ENCODE measurements at places on chromosomes 2 and 18. TPM values are rescaled to one million over a fixed set of nuclear protein-coding genes. Genes with fewer than 3 reads are reported as not detected.

The WNT6 gene
- not detected for total RNA-seq

- no peak overlapping the region for H3K4me3 ChIP-seq
- H3K4me1 ChIP-seq: no peaks in the 10 kb centered on the region
These were observed 487.0 kb downstream of the SUCLG1 start for GRCh38 chr2:83972128-83972527.

GRCh38 chr2:80420530-80421208 lies 116.1 kb upstream of the LRRTM1 start:
- H3K27ac ChIP-seq: no peak overlapping the region
- H3K4me3 ChIP-seq: no peak overlapping the region
- no peaks in the 10 kb centered on the region for H3K36me3 ChIP-seq
- DNase-seq: no peak

DNA sequence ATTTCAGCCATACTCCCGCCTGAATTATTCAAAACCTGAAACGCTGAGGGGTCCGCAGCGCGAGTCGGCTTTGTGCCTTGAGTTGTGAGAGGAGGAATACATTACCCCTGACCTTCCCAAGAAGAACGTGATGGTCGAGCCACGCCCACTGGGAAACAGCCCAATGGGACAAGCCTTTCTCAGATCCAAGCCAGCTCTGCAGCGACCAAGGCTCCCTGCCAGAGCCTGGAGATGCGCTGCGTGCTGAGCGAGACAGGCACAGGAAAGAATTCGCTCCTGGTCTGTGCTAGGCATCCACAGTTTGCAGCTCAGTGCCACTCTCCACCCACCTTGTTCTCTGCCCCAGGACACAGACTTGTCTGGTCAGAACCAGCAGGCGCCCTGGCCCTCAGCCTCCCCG lies 74.1 kb upstream of the GLI2 start:
- no peaks in the 10 kb centered on the region for H3K4me1 ChIP-seq
- H3K27ac ChIP-seq: no peak overlapping the region
- DNase-seq: no peak
- no peaks in the 10 kb centered on the region for H3K27me3 ChIP-seq

- DNase-seq: no peak
- no peaks in the 10 kb centered on the region for H3K36me3 ChIP-seq
- no peaks in the 10 kb centered on the region for H3K4me1 ChIP-seq
- H3K4me3 ChIP-seq: no peak overlapping the region
These were observed 120.5 kb downstream of the EIPR1 start for GRCh38 chr2:3257166-3257565.

DNA sequence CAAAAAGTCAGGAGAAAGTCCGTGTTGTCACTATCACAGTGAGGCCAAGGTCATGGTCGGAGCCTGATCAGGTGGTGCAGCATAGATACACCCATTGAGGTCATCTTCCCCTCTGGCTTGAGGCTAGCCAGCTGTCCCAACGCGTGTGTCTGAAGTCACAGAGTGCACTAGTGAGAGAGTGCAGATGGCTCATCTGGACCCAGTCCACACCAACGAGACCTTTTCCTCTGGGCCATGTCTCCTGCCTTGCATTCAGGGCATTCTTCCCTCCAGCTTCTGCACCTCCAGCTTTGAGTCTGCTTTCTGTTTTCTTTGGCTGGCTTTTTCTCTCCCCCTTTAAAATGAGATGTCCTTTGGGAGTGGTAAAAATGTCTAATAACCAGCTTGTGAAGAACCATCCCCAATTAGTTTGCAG lies 146.9 kb downstream of the TDRD15 start:
- H3K4me1 ChIP-seq: no peaks in the 10 kb centered on the region
- no peak overlapping the region for H3K4me3 ChIP-seq
- H3K27me3 ChIP-seq: no peaks in the 10 kb centered on the region

- no peaks in the 10 kb centered on the region for H3K27me3 ChIP-seq
- no peak for DNase-seq
- H3K4me3 ChIP-seq: no peak overlapping the region
- H3K4me1 ChIP-seq: no peaks in the 10 kb centered on the region
- no peaks in the 10 kb centered on the region for H3K36me3 ChIP-seq
- no peak overlapping the region for H3K27ac ChIP-seq
These were observed 34.0 kb upstream of the CD302 start for GRCh38 chr2:159832026-159832425.

The DCC gene
- total RNA-seq: 0.44 TPM

The PCARE gene
- total RNA-seq: 0.03 TPM

DNA sequence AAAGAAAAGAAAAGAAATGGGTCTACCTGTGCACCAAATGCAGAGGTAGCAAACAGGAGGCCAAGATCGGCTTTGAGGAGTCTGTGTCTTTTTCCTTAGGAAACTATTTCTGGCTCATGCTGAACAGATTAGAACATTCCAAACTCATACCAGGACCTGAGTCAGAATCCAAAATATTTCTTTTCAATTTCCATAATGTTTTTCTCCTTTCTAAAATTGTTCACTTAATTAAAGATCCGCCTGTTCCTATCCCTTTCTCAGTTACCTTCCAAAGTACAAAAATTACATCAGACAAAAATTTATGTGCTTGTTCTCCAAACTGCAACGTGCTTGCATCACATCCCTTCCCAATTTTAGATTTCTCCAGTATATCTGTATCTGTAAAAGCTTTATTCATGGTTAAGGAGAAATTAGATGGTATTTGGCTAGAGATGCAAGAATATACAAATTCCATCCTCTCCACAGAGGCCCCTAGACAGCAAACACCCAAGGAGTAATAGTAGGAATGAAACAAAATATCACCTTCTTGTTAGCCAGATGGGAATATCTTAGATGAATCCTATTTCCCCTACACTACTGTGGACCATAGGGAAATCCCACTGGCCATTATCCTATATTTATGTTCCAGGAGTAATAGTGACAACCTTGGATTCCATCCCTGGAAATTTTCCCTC lies 130.6 kb downstream of the LNPK start:
- DNase-seq: no peak
- H3K4me3 ChIP-seq: no peak overlapping the region
- no peak overlapping the region for H3K27ac ChIP-seq
- H3K27me3 ChIP-seq: no peaks in the 10 kb centered on the region
- no peaks in the 10 kb centered on the region for H3K36me3 ChIP-seq

DNA sequence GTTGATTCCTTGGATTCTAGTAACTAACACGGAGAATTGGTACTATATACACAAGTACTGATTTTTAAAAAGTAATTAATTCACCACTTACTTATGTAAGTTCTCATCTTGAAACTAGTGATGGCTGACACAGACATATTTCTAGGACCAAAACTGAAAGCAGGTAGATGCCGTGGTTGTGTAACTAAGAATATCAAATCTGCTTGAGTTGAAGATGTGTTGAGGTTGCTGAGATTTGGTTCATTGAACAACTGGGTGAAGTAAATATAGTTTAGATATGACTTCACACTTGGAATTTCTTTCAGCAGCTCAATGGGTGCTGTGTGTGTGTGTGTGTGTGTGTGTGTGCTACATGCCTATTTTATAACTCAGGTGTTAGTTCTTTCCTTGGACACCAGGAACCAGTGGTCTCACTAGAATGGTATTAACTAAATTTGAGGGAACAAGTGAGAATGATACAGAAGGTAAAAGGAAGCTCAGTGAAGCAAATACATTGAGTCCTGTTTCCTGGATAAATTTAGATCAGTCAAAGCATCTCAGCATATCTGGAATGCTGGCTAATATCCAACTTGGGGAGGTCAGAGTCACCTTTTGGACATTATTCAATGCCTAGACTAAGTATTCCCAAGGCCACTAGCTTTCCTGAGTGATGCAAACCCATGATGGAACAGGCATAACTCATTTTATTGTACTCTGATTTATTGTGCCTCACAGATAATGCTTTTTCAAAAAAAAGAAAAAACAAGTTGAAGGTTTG lies 110.7 kb upstream of the ZEB2 start:
- no peaks in the 10 kb centered on the region for H3K36me3 ChIP-seq
- H3K27me3 ChIP-seq: no peaks in the 10 kb centered on the region
- H3K4me3 ChIP-seq: no peak overlapping the region
- no peak for DNase-seq

GRCh38 chr2:206116278-206116677 lies 30.3 kb upstream of the INO80D start:
- H3K27ac ChIP-seq: no peak overlapping the region
- no peaks in the 10 kb centered on the region for H3K27me3 ChIP-seq
- H3K4me3 ChIP-seq: no peak overlapping the region
- H3K4me1 ChIP-seq: no peaks in the 10 kb centered on the region
- no peak for DNase-seq

DNA sequence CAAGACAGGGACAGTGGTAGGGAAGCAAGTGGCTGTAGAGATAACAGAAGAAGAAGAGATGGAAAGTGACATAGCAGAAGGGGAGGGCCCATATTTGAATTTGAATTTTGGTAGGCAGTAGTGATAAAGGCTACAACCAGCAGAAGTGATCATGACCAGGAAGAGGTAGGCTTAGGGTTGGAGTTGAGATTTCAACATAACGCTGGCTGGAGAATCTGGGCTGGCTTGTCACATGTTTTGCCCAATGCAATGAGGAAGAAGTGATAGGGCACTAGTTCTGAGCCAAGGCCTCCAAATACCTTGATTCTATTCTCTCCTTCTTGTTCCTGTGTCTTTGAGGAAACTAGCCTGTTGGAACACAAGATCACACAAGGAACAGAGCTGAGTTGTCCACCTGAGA lies 69.4 kb downstream of the SCG2 start:
- no peaks in the 10 kb centered on the region for H3K4me1 ChIP-seq
- no peak for DNase-seq
- no peak overlapping the region for H3K27ac ChIP-seq
- H3K27me3 ChIP-seq: no peaks in the 10 kb centered on the region
- no peaks in the 10 kb centered on the region for H3K36me3 ChIP-seq

- H3K27me3 ChIP-seq: no peaks in the 10 kb centered on the region
- DNase-seq: no peak
- H3K4me1 ChIP-seq: no peaks in the 10 kb centered on the region
- H3K27ac ChIP-seq: no peak overlapping the region
- H3K36me3 ChIP-seq: no peaks in the 10 kb centered on the region
These were observed 28.7 kb downstream of the CCDC141 start for GRCh38 chr2:179021258-179021657.

DNA sequence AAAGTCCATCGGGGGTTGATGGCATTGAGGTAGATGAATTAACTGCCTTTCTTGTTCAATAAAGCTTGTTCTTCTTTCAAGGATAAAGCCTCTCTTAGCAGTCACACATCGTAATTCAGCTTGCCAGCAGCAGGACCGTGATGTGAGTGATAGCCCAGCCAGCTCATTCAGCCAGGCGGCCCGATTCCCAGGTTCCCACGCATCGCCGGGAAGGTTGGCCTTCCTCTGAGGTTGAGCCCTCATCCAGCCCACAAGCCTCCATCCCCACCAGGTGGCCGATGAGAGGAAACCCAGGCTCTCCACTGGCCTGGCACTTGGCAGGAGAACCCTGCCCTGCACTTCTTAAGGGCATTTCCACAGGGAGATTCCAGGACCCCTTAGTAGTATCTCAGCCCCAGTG lies 4.7 kb downstream of the AGAP1 start:
- no peaks in the 10 kb centered on the region for H3K36me3 ChIP-seq
- no peaks in the 10 kb centered on the region for H3K27me3 ChIP-seq
- no peak overlapping the region for H3K27ac ChIP-seq
- H3K4me1 ChIP-seq: peaks cover 2% of the 10 kb centered on the region
- H3K4me3 ChIP-seq: no peak overlapping the region

- no peaks in the 10 kb centered on the region for H3K27me3 ChIP-seq
- H3K27ac ChIP-seq: no peak overlapping the region
- H3K4me1 ChIP-seq: no peaks in the 10 kb centered on the region
- no peak for DNase-seq
These were observed 16.6 kb downstream of the DYM start for GRCh38 chr18:49443837-49444236.

- H3K36me3 ChIP-seq: no peaks in the 10 kb centered on the region
- no peaks in the 10 kb centered on the region for H3K4me1 ChIP-seq
- H3K27ac ChIP-seq: peak overlapping the region; percentile 0
- no peak overlapping the region for H3K4me3 ChIP-seq
These were observed 35.7 kb upstream of the GPR155 start for GRCh38 chr2:174522553-174522952.

DNA sequence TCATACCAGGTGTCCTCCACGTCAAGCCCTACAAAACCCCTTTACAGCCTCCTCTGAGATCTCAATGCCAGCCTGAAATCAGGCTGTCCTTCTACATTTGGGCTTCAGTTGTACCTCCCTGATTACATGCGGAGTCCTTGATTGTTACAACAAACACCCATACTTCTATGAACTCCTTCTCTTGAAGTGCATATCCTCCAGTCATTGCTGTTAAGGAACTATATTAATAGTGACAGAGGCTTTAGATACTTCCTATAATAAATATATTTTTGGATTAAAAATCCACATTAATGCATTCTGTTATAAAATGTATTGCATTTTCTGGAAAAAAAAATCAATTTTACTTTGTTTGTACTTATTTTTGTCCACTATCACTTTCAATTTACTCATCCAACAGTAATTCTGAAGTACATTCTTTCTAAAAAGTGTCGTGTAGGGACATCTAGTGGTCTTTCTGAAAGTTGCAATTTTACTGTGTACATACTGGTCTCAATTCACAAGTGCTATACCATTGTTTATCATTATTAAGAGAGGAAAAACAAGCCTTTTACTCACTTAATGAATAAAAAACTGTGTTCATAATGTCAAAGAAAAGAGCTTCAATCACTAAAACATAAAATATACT lies 316.4 kb downstream of the DSEL start:
- no peaks in the 10 kb centered on the region for H3K4me1 ChIP-seq
- no peak overlapping the region for H3K27ac ChIP-seq
- H3K27me3 ChIP-seq: peaks cover 2% of the 10 kb centered on the region
- no peak for DNase-seq
- no peak overlapping the region for H3K4me3 ChIP-seq

GRCh38 chr18:27008575-27008974 lies 143.1 kb upstream of the AQP4 start:
- no peak overlapping the region for H3K27ac ChIP-seq
- DNase-seq: no peak
- H3K4me3 ChIP-seq: no peak overlapping the region
- no peaks in the 10 kb centered on the region for H3K27me3 ChIP-seq

The EN1 gene
- total RNA-seq: not detected

The SMAD7 gene
- total RNA-seq: 7.0 TPM

GRCh38 chr2:152446213-152446612 lies 111.2 kb downstream of the FMNL2 start:
- H3K27ac ChIP-seq: peak overlapping the region; percentile 0
- no peak for DNase-seq
- H3K36me3 ChIP-seq: no peaks in the 10 kb centered on the region
- H3K4me1 ChIP-seq: peaks cover 5% of the 10 kb centered on the region
- H3K27me3 ChIP-seq: no peaks in the 10 kb centered on the region

DNA sequence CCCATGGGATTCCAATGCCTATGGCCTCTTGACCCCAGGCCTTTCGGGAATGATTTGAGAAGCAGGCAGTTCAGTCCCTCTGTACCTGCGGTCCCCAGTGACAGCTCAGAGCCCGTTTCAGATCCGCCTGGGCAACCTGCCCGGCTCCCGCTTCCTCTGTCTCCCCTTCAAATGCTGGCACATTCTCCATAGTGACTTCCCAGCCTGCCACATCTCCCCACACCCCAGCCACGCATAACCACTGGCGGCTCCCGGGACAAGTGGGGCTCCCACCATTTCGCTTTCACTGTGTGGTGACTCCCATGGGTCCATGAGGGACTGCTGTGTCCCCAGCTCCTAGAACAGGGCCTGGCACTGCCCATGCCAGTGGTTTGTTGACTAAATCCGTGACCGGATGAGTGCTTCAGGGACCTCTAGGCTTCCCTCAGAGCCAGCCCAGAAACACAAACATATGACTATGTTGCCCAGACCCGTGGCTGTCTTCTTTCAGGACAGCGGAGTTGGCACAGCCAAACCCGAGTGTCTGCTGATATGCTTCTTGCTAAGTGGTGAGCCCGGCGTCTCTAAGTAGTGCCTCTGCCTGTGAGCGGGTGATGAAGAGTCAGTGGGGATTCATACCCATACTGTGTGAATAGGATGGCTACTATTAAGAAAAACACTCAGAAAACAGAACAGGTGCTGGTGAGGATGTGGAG lies 91.2 kb downstream of the GLI2 start:
- DNase-seq: no peak
- H3K4me1 ChIP-seq: no peaks in the 10 kb centered on the region
- H3K27me3 ChIP-seq: no peaks in the 10 kb centered on the region
- no peak overlapping the region for H3K4me3 ChIP-seq
- no peak overlapping the region for H3K27ac ChIP-seq
- no peaks in the 10 kb centered on the region for H3K36me3 ChIP-seq

Data from pancreas (tissue), 10 donors.